Cortex of kidney (tissue), 1 donor: ENCODE measurements at places on chromosomes 3 and 15.

DNA sequence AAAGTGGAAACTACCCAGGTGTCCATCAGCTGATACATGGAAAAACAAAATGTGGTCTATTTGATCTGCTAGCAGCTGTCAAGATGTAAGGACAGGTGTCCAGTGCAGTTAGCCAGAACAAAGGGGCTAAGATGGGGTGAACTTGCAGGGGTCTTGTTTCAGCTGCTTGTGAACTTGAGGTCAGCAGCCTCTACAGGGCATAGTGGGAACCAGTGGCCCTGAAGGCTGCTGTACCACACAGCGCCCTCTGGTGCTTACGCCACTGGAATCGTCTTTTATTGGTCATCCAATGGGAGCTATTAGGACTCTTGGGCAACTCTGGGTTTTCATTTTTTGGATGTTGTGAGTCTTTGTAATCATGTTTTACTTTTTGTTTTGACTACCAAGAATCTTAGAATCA is 62.2 kb upstream of the CTSH start:
- DNase-seq = no peak

DNA sequence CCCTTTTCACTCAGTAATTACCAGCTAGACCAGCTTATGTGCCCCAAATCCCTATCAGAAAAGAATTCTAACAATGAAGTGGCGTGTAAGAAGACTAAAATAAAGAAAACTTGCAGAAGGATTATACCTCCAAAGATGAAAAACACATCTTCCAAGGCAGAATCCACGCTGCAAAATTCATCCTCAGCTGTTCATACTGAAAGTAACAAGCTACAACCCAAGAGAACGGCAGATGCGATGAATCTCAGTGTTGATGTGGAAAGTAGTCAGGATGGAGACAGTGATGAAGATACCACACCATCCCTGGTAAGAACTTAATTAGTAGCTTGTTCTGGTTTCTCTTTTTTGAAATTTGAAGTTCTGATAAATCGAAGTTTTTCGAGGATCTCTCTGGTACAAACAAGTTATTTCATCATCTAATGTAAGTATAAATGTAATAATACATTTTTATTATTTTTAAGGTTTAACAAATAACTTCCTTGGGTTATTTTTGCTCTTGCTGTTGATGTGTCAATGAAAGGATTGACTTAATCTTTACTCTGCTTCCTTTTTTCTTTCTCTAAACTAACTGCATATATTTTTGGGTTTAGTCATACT is 1.4 kb downstream of the WDR76 start:
- DNase-seq = no peak

DNA sequence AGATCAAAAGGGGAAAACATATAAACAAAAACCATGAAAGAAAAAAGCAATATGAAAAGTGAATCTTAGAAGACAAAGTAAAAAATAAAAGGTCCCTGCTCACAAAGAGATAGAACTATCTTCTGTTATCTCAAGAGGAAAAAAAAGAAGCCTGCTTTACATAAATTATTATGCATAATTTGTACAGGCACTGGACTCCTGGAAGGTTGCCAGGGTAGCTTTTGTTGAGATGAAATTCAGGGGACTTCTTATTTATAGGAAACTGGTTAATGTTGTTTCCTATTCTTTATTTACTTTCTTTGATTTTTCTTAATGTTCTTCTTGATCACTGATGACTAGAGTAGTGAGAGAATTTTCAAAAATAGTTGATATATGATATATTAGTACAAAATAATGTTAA is 66.9 kb downstream of the PPM1L start:
- no peak for DNase-seq

DNA sequence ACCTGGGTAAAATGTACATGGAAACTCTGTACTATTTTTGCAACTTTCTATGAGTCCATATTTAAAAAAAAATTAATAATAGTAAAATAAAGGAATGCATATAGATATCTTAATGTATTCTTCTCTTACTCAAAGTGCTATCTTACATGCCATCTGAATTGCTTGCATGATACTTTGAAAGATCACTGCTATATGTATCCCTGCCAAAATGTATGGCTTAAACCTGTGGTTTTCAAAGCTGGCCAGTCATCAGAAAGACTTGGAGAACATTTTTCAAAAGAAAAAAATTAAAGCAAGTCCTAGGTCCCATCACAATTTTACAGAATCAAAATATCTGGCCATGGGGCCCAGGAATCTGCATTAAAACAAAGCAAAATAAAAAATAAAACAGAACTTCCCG is 262.1 kb downstream of the LPP start:
- DNase-seq = no peak

GRCh38 chr3:50430191-50430590 is 70.9 kb upstream of the TMEM115 start:
- DNase-seq = no peak

GRCh38 chr15:57537488-57538264 is 54.0 kb upstream of the MYZAP start:
- no peak for DNase-seq

DNA sequence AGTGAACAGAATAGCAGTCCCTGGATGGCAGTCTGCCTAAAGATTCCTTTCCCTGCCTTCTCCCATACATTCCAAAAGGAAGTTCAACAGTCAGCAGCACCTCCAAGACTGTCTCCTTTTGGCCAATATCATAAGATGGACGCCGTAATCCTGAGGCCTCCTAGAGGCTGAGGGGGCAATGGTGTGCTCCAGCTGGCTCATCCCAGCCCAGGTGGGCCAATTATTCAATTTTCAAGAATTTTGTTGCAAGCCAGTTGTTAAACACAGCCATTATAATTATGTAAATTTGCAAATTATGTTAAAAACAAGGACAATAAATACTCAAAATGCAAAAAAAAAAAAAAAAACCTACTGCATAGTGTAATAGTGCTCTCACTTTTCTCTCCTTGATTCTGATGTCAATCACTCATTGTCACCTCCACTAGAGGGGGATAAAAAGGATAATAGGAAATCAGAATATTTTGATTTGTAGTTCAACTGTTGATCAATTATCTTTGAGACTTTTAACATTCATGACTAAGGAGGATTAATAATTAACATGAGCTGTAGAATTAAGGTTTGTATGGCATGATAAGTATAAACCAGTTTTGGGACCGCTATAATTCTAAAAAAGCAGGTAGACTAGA is 40.1 kb downstream of the PPARG start:
- no peak for DNase-seq

GRCh38 chr3:44323341-44323955 is 15.1 kb upstream of the TCAIM start:
- no peak for DNase-seq

- DNase-seq = no peak
These were observed 41.9 kb downstream of the CCDC12 start for GRCh38 chr3:46934498-46935167.
